ENCODE measurements at places on chromosomes 4 and X.
A peak's percentile ranks its signal among the peaks of the same experiment; 100 is the strongest.

GRCh38 chr4:150673793-150674192 lies 91.8 kb downstream of the MAB21L2 start:
- no peak for ATAC-seq

DNA sequence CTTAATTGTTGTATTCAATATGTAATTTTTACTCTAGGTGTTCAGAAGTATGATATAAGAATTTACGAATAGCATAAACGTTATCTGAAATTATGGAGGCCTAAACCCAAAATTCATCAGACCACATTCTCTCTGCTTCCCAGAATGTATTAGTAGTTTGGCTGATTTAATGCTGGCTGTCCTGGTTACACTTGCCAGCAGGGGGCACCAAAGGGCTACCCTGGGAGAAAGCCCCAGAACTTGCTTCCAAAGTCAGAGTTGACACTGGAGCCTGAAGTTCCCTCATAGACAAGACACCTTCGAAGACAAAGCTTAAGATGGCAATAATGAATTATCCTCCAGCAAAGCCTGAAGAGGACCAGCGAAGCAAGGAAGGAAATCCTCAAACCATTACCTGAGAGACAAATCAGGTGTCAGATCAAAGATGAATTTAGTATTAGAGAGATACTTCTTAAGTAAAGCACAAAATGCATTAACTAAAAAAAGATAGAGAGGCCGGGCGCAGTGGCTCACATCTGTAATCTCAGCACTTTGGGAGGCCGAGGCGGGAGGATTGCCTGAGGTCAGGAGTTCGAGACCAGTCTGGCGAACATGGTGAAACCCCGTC lies 11.3 kb upstream of the ANOS1 start:
- no peak for ATAC-seq

DNA sequence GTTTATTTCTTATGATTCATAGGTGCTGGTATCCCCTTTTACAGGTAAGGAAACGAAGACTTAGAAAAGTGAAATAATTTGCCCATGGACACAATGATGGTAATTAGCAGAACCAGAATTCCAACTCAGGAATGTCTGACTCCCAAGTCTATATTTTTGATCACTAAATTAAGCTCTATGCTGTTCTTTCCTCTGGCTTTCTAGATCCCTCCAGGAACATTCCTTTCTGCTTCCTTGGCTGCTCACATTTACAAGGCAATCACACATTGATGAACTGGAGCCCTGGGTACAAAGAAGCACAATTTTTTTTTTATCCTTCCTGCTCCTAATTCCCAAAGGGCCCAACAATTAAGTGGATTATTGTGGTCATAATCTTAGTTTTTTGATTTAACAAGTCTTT lies 7.0 kb upstream of the CDKN2AIP start:
- no peak for ATAC-seq

DNA sequence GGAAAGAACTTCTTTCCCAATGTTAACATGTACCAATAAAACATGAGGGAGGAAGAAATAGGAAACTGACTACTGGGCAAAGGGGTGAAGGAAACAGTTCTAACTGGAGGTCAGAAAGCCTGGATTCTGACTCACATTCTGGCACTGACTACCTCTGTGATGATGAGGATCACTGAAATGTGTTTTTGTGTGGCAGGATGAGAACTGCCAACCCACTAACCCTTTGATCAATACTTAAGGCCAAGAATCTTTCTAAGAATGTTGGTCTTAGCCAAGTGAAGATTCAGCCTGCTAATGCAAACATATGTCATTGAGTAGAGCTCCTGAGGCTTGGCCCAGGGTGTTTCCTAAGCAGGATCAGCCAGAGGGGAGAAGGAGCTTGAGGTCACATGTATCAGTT lies 4.6 kb downstream of the ALAS2 start:
- ATAC-seq = no peak

DNA sequence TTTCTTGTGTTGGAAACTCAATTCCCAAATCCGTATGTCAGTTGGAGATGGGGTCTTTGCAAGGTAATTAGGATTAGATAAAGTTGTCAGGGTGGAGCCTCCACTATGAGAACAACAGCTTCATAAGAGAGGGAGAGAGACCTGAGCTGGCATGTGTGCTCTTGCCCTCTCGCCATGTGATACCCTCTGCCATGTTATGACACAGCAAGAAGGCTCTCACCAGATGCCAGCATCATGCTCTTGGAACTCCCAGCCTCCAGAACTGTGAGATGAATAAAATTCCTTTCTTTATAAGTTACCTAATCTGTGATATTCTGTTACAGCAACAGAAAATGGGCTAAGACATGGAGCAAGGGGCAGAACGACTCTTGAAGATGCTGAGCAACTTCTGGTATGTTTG lies 201.9 kb upstream of the BOD1L1 start:
- no peak for ATAC-seq

GRCh38 chr4:182745237-182745636 lies 171.9 kb downstream of the DCTD start:
- no peak for ATAC-seq

DNA sequence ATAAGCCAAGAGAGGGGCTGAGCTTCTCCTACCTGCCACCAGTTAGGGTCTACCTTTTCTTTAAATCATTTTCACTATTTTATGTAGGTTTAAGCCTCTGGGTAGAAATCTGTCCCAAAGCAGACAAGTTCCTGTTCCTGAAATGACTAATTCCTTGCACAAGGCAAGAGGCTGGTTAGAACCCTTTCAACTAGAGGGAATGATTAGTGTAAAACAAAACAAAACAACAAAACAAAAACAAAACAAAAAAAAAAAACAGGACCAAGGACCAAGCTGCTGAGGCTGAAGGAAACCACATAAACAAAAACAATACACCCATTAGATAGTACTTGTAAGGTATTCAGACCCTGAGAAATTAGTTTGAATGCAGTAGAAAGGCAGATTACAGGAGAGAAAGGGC lies 62.7 kb downstream of the MAML3 start:
- ATAC-seq = no peak

DNA sequence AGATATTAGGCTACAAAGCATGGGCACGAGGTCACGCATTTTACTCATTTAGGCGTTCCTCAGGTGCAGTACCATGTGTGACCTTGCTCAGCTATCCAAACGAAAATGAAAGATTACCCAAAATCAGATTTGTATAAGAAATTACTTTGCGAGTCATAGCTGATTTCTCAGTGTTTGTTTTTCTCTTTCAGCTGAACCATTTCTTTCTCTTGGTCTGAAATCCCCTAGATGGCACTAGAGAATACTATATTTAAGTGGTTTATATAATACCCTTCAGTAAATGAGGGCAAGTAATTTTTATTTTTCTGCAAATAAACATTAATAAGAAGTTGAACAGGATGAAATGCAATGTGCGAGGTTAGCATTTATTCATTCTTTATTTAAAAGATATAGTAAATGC lies 496.6 kb downstream of the STIM2 start:
- no peak for ATAC-seq

- ATAC-seq = no peak
Observed at GRCh38 chr4:182367153-182367552, 124.0 kb downstream of the TENM3 start.

DNA sequence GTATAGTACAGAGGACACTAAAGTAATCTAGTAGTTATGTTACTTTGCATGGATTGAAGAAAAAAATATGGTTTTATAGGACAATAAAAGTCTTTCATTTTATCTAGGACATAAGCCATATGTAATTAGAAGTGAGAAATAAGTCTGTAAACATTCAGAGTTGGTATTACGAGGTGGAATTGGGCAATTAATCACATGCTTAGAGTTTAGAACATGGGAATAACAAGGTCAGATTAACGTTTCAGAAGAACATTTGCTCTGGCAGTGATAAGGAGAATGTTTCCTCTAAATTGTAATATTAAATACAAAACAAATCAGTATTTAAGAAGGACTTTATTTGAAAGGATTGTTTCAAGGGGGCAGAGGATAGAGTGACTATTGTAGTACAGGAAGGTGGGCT lies 15.6 kb upstream of the SULT1E1 start:
- ATAC-seq = no peak

- ATAC-seq = no peak
Observed at GRCh38 chr4:2286904-2287593, 25.1 kb upstream of the MXD4 start.

GRCh38 chrX:68114573-68115129 lies 318.6 kb downstream of the OPHN1 start:
- no peak for ATAC-seq

DNA sequence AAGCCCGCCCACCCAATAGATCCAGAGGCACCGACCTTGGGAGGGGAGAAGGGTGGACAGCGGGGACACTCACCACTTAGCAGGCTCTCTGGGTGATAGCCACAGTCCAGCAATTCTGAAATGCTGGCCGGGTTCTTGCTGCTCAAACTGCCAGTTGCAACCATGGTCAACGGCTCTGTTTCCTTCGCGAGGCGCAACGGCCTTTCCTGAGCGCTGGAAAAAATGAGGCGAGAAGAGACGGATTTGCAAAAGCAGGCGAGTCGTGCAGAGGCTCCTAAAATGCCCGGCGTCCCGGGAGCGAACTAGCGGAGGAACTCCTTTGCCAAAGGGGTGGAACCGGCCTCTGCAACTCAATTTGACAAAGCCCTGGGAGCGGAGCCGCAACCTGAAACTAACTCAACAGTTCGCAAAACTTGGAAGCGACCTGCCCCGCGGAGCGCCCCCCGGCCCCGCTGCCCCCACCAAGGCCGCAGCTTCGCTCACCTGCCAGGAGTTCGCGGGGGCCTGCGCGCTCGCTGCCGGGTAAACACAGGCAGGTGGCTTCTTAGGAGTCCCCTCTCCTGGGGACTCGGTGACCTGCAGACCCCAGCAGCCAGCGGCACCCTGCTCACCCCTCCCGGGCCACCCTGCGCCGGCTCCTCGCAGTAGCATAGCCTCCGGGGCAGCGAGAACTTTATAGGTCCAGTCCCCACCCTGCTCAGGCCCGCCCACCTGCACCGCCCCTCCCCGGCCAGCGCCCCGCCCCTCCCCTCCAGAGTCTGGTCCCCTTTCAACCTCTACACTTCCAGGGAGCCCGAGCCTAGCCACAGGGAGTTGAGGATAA lies at the start of gene DDIT4L:
Gene DDIT4L, minus strand, starts transcription at position 649 of the 823 bp plus-strand sequence. Its CDS starts 485 bp downstream, at position 164.
- ATAC-seq = peak; percentile 29

DNA sequence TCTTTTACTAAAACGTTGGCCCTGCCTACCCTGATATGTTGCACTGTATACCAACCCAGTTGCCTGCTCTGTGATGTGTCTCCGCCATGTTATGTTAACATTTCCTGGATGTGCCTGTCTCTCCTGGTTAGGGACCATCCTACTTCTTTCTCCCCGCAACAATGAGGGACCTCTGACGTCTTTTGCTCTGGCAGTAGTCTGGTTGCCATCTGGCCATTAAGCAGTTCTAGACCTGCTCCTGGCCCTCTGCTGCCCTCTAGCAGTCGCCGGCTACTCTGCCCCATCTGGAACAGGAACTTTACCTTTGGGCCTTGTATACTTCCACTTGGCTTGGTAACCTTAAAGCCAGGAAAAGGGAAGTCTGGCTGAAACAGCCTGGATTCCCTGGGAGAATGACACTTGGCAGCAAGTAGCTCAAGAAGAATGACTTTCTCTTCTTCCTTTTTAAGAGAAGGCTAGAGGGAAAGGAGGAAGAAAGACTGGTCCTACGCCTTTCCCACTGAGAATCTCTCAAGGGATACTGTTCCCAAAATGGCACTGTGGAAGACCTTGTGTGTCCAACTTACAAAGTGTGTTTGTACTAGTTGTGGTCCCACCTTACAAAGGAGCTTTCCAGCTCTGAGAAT lies 63.5 kb downstream of the GPC3 start:
- ATAC-seq = no peak

GRCh38 chr4:181161669-181162068 lies 1081.5 kb upstream of the TENM3 start:
- ATAC-seq = no peak

DNA sequence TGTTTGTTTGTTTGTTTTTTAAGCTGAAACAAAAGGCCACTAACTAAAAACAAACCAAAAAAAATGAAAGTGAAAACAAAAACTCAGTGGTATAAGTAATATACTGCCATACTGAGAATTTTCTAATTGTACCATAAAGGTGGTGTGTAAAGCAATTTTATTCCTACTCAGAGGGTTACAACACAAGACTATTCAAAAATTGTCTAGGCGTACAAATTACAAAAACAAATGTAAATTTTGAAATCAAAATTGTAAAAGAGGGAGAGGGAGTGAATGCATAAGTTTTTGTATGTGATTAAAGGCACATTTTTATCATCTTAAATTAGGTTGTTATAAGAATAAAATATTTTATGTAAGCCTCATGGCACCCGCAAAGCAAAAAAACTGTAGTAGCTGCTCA lies 232.6 kb downstream of the STK32B start:
- ATAC-seq = no peak

- no peak for ATAC-seq
Observed at GRCh38 chr4:7648544-7649395, 214.0 kb upstream of the PSAPL1 start.

DNA sequence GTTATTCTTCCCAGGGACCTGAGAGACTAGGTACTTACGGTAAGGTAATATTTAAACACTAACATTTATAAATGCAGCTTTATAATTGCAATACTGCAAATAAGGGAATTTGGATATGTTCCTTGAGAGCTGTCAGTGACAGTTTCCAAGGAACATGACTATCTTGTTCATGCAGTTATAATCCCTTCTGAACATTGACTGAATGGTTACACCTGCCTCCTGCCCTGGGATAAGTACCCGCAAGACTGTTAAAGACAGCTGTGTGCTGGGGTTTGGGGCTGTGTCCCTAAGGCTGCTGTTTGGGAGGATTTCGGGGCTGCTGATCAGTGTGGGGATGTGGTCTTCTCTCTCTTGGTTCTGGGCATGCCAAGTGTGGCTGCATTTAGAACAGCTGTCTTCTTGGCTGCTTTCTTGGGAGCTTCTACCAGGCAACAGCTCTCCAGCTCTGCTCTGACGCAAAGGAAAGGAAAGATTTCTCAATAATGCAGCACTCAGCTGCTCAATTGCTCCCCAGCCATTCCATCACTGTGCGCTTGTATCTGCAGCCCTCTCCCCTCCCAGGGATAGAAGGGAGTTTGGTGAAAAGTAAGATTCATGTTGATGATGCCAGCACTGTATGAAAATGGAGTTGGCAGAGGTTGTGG lies 298.8 kb upstream of the TAPT1 start:
- no peak for ATAC-seq

GRCh38 chr4:153467897-153468262 lies 1.7 kb downstream of the TMEM131L start:
- no peak for ATAC-seq

- ATAC-seq = no peak
Observed at GRCh38 chrX:39950018-39950688, 147.6 kb downstream of the BCOR start.

GRCh38 chr4:159267869-159268285 lies 165.0 kb downstream of the RAPGEF2 start:
- ATAC-seq = no peak

GRCh38 chrX:129565046-129565650 lies 25.1 kb downstream of the OCRL start:
- ATAC-seq = no peak

DNA sequence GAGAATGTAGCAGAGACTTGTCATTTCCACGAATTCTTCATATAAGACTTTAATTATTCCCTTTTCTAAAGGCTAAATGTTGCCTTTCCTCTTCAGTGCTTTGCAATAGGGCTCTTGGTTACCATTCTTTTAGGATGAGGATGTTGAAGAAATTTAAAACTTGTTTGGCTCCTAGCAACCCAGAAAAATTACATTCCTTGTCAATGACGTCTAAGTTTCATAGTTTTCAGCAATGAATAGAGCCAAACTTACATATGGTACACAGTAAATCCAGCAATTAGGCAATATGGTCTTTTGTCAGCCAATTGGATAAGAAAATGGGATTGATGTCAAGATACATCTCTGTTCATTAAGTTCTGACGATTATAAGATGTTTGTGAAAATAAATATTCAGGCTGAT lies 1639.6 kb upstream of the PCDH10 start:
- no peak for ATAC-seq

- ATAC-seq = no peak
Observed at GRCh38 chrX:21132686-21133393, 241.4 kb upstream of the CNKSR2 start.

- ATAC-seq = no peak
Observed at GRCh38 chr4:2350982-2351381, 67.5 kb downstream of the ZFYVE28 start.
